ENCODE measurements at places on chromosomes 2 and 18.
A peak's percentile ranks its signal among the peaks of the same experiment; 100 is the strongest.

- no peak for DNase-seq
Observed at GRCh38 chr2:23545396-23545795, 160.4 kb downstream of the KLHL29 start.

- DNase-seq, result no peak
Observed at GRCh38 chr2:146305164-146305563, 1539.7 kb upstream of the ACVR2A start.

DNA sequence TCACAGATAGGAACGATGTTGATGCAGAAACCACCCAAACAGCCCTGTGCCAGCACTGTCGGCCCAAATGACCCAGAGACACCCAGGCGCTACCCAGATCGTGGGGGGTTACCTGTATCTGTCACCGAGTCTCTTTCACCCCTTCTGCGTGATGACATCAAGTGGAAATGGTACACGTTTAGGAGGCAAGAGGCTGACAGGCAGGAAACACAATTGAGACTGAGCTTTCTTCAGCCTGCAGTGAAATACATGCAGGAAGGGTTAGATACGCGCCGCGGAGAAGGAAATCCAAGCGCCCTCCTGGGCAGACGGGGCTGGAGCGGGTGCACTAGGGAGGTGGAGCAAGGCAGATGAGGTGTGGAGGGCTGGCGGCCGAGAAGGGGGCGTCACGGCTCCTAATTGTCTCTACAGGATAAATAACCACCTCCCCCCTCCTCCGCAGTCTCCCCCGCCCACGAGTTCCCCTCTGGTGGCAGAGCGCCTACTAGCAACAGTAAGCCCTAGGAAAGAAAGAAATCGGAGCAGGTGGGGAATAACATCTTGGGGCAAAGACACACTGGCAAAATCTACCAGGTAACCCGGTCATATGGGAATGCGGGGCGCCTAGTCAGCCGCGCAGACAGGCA is at the start of gene RNF152:
RNF152 (minus strand) TSS at position 325 of the 626 bp plus-strand sequence. CDS start 76,544 bp downstream, outside the sequence.
- DNase-seq, result no peak

GRCh38 chr2:199100326-199101110 is 357.2 kb downstream of the SATB2 start:
- no peak for DNase-seq

DNA sequence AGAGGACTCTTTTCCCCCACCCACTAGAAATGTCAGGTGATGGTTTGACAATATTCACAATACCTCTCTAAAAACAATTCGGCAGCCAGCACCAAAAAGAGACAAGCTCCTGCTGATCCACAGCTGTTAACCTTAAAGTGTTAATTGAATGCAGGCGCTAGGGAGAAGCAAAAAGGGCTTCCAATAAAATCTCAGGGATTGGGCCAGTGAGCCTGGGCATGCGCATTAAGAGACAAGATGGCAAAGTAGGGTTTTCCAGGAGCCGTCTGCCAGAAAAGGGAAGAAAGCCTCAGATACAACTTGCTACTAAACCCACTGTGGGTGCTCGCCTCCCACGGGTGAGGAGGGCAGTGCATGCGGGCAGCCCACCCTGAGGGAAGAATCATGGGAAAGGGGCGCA is 98.8 kb downstream of the HS6ST1 start:
- DNase-seq, result no peak

DNA sequence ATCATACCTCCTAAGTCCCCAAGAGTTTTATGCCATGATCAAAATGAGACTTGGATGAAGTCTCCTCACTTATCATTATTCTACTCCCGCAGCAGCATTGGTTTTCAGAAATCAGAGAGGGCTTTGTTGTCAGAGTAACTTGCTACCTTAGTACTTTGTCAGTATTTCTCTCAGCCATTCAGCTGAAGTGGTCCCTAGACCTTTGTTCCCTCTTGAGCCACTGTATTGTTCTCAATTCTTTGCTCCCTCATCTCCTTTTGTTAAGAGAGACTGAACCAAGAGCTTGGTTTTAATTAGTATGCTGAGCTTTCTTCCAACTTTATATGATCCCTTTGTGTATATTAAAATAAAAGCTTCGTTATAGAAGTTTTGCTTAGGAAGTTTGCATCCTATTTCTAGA is 133.4 kb downstream of the DOCK10 start:
- no peak for DNase-seq

GRCh38 chr2:58429014-58429875 is 188.1 kb upstream of the FANCL start:
- no peak for DNase-seq

DNA sequence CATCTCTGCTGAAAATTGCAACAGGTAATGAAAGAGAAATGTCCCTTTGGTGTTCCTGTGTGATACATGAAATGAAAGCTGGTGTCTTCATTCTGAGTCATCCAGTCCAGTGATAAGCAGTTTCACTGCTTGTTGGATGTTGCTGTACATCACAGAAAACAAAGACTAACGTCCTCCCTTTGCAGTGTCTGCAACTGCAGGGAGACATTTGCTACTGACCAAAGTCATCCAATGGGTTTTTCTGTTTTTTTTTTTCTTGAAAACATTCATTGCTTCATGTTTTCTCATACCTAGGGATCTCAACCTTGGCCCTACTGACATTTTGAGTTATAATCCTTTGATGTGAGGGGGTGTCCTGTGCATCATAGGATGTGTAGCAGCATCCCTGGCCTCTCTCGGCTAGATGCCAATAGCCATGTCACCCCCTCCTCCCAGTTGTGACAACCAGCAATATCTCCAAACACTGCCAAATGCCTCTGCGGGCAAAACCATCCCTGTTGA is 63.6 kb upstream of the FZD5 start:
- peak; percentile 37 for DNase-seq

All from GM18507 (cell line).